ENCODE measurements at places on chromosomes 13 and 19. TPM values are rescaled to one million over a fixed set of nuclear protein-coding genes. Genes with fewer than 3 reads are reported as not detected.
A peak's percentile ranks its signal among the peaks of the same experiment; 100 is the strongest.

The APOE gene
- 0.48 TPM for total RNA-seq

The SIGLECL1 gene
- total RNA-seq = not detected

The TEX26 gene
- total RNA-seq = not detected

The WDR87 gene
- total RNA-seq = not detected

The TTYH1 gene
- total RNA-seq = not detected

The ZNF723 gene
- 0.12 TPM for total RNA-seq

The ZGLP1 gene
- total RNA-seq = 0.85 TPM

The ZFR2 gene
- 0.33 TPM for total RNA-seq

The PEG3 gene
- total RNA-seq = not detected

- H3K4me1 ChIP-seq = no peaks in the 10 kb centered on the region
- no peak for DNase-seq
- H3K4me3 ChIP-seq = no peak overlapping the region
- no peak overlapping the region for H3K27ac ChIP-seq
- no peaks in the 10 kb centered on the region for H3K27me3 ChIP-seq
These were observed 88.7 kb downstream of the MAB21L1 start for GRCh38 chr13:35387682-35388250.

- no peak for DNase-seq
- H3K4me3 ChIP-seq = no peak overlapping the region
- H3K4me1 ChIP-seq = no peaks in the 10 kb centered on the region
- H3K36me3 ChIP-seq = peaks cover 1% of the 10 kb centered on the region
- no peaks in the 10 kb centered on the region for H3K27me3 ChIP-seq
These were observed 9.2 kb downstream of the JOSD2 start for GRCh38 chr19:50501568-50502475.

DNA sequence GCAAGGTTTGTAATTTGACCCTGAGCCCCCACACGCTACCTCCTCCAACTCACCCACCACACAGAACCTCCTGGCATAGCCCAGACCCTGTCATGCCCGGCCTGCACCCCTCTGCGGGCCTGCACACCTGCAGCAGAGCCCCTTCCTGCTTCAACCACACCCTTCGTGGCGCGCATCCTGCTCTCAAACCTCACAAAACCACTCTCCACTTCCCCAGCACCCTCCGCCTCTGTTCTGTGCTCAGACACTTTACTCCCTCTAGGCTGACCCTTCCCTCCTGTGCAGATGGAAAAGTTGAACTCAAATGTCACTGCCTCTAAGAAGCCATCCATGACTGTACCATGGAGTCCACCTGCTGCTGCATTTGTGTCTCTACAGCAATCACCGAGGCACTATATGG, 28.5 kb downstream of the FAAP24 start:
- H3K4me1 ChIP-seq = peaks cover 7% of the 10 kb centered on the region
- peak; percentile 18 for DNase-seq
- H3K27me3 ChIP-seq = no peaks in the 10 kb centered on the region

DNA sequence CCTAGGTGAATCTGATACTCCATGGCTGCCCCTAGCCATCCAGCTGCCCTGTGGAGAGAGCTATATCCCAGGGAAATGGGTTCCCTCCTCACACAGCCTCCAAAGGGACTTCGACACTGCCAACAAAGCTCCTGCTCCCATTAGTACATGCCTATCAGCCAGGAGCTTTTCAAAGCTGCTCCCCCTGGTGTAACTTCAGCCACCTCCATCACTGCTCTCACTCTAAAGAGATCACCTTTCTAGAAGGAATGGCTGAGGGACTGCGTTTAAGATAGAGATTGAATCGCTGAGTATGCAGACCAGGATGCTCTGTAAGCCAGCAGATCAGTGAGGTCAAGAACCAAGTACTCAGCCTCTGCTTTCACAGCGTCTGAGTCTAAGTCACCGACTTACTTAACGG, 213.7 kb downstream of the NALCN start:
- H3K36me3 ChIP-seq = no peaks in the 10 kb centered on the region
- H3K4me3 ChIP-seq = no peak overlapping the region
- H3K4me1 ChIP-seq = no peaks in the 10 kb centered on the region
- H3K27ac ChIP-seq = no peak overlapping the region
- DNase-seq = no peak
- peaks cover 3% of the 10 kb centered on the region for H3K27me3 ChIP-seq

- no peaks in the 10 kb centered on the region for H3K27me3 ChIP-seq
- H3K27ac ChIP-seq = no peak overlapping the region
- DNase-seq = no peak
- no peak overlapping the region for H3K4me3 ChIP-seq
- no peaks in the 10 kb centered on the region for H3K36me3 ChIP-seq
These were observed 9.9 kb downstream of the PPFIA3 start for GRCh38 chr19:49129238-49129583.

DNA sequence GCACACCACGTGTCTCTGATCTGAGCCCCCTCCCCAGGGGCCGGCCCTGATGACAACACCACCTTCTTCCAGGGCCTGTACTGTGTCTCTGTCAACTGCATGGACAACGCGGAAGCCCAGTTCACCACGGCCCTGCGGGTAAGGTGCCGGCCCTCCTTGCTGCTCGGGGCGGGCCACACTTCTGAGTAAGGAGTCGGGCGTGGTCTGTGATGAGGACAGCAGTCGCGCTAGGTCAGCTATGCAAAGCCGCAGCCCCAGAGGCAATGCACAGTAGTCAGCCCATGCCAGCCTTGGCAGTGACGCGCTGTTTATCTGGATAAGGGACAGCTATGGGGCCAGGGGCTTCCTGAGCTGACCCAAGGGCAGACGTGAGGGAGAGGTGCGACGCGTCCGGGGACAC, 24.6 kb downstream of the MAU2 start:
- DNase-seq = no peak
- H3K4me3 ChIP-seq = no peak overlapping the region
- no peaks in the 10 kb centered on the region for H3K4me1 ChIP-seq
- no peak overlapping the region for H3K27ac ChIP-seq
- peaks cover 28% of the 10 kb centered on the region for H3K36me3 ChIP-seq
- H3K27me3 ChIP-seq = no peaks in the 10 kb centered on the region

DNA sequence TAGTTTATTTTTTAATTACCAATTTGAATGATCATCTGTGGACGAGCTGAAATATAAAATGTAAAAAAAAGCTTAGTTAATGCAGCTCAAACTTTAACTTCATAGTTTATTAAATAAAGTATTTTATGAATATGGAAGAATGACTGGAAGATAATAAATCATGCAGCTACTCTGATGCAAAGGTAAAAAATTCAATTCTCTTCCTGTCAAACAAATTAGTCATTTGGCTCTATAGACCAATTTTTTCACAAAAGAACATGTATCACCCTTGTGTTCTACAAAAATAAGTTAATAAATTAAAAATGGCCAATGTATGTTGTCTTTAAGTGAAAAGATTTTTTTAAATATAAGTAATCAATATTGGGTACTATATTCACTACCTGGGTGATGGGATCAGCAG, 26.2 kb downstream of the EXOSC8 start:
- no peaks in the 10 kb centered on the region for H3K27me3 ChIP-seq
- no peak overlapping the region for H3K4me3 ChIP-seq
- no peaks in the 10 kb centered on the region for H3K4me1 ChIP-seq
- DNase-seq = no peak
- peaks cover 28% of the 10 kb centered on the region for H3K36me3 ChIP-seq
- no peak overlapping the region for H3K27ac ChIP-seq

- H3K27me3 ChIP-seq = no peaks in the 10 kb centered on the region
- H3K4me1 ChIP-seq = no peaks in the 10 kb centered on the region
- DNase-seq = no peak
- no peaks in the 10 kb centered on the region for H3K36me3 ChIP-seq
- no peak overlapping the region for H3K27ac ChIP-seq
- H3K4me3 ChIP-seq = no peak overlapping the region
These were observed 830.9 kb upstream of the PCDH20 start for GRCh38 chr13:62246581-62246980.
